ENCODE measurements at places on chromosomes 3 and 15. TPM values are rescaled to one million over a fixed set of nuclear protein-coding genes. Genes with fewer than 3 reads are reported as not detected.
A peak's percentile ranks its signal among the peaks of the same experiment; 100 is the strongest.

INSYN1 gene
- 23.0 TPM for total RNA-seq

PDCD10 gene
- 39.1 TPM for total RNA-seq

ITIH3 gene
- total RNA-seq = 17.8 TPM

CPNE9 gene
- total RNA-seq = not detected

TIMP4 gene
- total RNA-seq = 31.3 TPM

IL1RAP gene
- 41.6 TPM for total RNA-seq

GAP43 gene
- total RNA-seq = 3.3 TPM

RTP1 gene
- total RNA-seq = not detected

ZNF660 gene
- total RNA-seq = 5.3 TPM

TM6SF1 gene
- 22.3 TPM for total RNA-seq

MBD4 gene
- 20.0 TPM for total RNA-seq

GMNC gene
- total RNA-seq = 0.29 TPM

GXYLT2 gene
- total RNA-seq = 140 TPM

GRCh38 chr15:27706300-27706699, 392.8 kb downstream of the OCA2 start:
- DNase-seq = no peak

GRCh38 chr3:111691293-111691909, 96.3 kb upstream of the ZBED2 start:
- no peak for DNase-seq

DNA sequence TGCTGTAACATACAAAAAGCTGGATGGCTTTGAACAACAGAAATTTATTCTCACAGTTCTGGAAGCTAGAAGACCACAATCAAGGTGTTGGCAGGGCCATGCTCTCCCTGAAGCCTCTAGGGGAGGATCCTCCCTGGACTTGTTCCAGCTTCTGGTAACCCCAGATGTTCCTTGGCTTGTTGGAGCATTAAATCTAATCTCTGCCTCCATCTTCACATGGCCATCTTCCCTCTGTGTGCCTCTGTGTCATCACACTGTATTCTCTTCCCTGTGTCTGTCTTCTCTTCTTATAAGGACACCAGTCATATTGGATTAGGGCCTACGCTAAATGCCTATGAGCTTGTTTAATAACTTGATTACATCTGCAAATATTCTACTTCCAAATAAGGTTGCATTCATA, 109.5 kb downstream of the STAG1 start:
- DNase-seq = no peak

DNA sequence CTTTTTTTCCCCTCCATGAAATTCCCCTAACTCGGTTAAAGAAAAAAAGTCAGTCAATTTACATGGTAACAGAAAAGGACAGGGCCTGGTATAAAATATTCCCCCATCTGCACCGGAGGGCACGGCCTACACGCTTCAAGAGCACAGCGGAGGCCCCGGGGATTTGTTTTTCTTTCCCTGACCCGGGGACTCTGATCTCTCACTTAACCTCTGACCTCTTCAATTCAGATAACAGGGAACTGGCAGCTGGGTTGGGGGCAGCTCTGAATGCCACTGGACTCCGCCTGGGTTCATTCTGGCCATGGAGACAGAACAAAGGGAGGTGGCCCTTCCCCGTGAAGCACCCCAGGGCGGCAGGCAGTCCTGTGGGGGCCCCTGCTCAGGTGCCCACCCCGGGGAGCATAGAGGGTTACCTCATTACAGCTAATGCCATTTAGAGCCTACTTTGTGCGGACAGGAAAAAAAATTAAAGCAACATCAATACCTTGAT, 257.5 kb downstream of the SHQ1 start:
- no peak for DNase-seq

DNA sequence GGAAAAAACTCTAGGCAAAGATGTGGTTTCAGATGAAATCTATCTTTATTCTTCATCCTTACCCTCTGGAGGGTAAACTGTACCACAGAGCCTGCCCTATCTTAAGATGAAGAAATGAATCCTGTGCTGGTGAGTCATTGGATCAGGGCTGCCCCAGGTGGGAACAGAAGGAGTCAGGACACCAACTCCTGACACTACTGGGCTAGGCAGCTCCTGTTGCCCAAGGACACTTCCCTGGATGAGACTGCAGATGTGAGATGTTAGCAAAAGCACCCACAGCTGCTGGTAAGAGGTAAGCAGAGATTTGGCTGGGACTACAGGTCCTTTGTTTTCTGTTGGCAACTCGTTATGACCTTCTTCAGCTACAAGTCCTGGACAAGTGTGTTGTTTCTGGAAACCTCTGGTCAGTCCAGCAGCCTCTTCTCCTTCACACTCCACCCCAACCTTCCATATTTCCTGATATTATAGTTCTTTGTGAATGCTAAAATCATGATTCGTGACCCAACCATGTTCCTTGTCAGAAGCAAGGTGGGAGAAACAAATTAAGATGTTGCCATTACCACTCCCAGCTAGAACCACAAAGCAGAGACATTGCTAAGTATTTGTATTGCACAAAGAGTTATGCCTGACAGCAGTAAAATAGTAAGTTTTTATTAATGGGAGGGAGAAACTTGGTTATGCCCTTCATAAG, 104.2 kb upstream of the TGFBR2 start:
- no peak for DNase-seq

GRCh38 chr15:85457392-85457968, 77.1 kb downstream of the AKAP13 start:
- no peak for DNase-seq

DNA sequence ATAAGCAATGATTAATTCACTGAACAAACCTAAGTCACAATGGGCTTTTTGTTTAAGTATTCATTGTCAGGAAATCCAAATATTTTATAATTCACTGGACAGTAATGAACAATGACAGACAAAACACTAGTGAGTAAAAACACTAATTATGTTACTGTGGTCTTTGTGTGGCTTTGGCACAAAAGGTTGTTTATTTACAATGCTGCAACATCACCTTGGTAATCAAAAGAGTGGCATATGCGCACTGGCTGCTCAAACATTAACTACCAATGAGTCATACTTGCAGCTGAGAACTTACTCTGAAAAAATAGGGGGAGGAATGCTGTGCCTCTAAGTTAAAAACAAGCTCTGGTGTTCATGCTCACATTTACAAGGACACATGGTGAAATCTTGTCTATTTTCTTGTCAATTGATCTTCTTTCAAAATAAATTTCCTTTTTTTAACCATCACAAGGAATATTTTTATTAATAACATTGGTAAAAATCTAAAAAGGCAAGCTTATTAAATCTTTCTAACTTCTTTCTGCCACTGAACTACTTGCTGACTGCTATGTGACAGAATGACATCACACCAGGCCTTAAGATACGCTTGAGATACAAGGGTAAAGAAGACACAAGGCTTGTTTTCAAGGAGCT, 85.2 kb upstream of the PPIB start:
- DNase-seq = no peak

GRCh38 chr3:105260385-105260784, 106.3 kb upstream of the ALCAM start:
- DNase-seq = no peak

DNA sequence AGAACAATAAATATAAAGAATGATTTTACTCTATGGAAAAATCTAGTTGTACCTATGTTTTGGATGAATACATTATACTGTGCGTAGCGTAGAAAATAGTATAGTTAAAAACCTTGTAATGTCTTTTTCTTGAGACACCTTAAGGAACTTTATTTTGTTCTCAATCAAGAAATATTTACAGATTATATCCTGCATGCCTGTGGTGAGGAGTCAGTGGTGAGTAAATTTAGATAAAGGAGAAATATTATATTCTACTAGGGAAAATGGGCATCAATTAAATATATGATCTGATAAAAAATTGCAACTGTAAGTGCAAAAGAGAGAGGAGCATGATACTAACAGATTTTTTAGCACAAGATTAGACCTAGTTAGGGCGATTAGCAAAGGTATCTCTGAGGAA, 157.7 kb downstream of the RBMS3 start:
- no peak for DNase-seq

- DNase-seq = no peak
Observed at GRCh38 chr3:47909607-47910006, 106.6 kb downstream of the MAP4 start.

- no peak for DNase-seq
Observed at GRCh38 chr15:79479616-79480015, 47.5 kb downstream of the MINAR1 start.

GRCh38 chr3:72154391-72155335, 369.7 kb upstream of the PROK2 start:
- DNase-seq = no peak

- DNase-seq = no peak
Observed at GRCh38 chr3:171830518-171830875, 12.7 kb upstream of the TMEM212 start.

GRCh38 chr3:189099031-189099471, 72.7 kb upstream of the TPRG1 start:
- peak; percentile 65 for DNase-seq

- no peak for DNase-seq
Observed at GRCh38 chr3:184718431-184718830, 6.6 kb upstream of the MAGEF1 start.

GRCh38 chr3:79314544-79314943, 453.3 kb downstream of the ROBO1 start:
- DNase-seq = no peak

- no peak for DNase-seq
Observed at GRCh38 chr3:180335050-180335449, 266.9 kb upstream of the TTC14 start.

GRCh38 chr3:78274475-78275065, 1234.7 kb downstream of the ROBO2 start:
- DNase-seq = no peak

- DNase-seq = no peak
Observed at GRCh38 chr3:165617134-165617533, 220.1 kb downstream of the BCHE start.

- DNase-seq = no peak
Observed at GRCh38 chr3:88921986-88922385, 185.4 kb upstream of the EPHA3 start.

DNA sequence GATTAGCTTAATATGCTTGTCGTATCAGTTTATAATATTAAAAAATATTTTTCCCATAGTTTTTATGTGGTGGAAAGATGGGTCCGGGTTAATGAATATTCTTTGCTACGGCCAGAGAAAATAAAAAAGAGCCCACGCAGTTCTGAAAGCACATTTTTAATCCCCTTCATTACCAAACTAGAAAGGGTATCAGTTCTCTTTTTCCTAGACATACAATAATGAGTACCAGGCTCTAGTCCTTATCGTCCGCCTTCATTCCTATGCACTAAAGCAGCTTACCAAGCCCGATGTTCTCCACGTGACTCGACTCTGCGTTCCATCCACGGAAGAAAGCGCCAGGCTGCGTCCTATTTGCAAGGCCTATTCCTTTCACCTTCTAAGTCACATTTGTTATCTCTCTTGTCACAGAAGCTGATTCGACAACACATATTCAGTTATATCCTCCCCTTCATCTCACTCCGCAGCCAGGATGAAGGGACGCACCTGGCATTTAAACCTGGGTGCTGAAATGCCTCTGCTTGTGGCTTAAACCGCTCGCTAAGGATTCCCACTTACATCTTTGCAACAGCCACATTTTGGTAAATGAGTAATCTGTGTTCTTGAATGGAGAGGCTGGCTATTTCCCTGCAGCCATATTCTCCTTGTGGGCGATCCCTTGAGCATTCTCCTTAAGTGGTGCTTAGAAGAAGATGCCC, 257.0 kb downstream of the CD47 start:
- no peak for DNase-seq

- DNase-seq = no peak
Observed at GRCh38 chr3:107068980-107069379, 308.3 kb upstream of the CCDC54 start.

DNA sequence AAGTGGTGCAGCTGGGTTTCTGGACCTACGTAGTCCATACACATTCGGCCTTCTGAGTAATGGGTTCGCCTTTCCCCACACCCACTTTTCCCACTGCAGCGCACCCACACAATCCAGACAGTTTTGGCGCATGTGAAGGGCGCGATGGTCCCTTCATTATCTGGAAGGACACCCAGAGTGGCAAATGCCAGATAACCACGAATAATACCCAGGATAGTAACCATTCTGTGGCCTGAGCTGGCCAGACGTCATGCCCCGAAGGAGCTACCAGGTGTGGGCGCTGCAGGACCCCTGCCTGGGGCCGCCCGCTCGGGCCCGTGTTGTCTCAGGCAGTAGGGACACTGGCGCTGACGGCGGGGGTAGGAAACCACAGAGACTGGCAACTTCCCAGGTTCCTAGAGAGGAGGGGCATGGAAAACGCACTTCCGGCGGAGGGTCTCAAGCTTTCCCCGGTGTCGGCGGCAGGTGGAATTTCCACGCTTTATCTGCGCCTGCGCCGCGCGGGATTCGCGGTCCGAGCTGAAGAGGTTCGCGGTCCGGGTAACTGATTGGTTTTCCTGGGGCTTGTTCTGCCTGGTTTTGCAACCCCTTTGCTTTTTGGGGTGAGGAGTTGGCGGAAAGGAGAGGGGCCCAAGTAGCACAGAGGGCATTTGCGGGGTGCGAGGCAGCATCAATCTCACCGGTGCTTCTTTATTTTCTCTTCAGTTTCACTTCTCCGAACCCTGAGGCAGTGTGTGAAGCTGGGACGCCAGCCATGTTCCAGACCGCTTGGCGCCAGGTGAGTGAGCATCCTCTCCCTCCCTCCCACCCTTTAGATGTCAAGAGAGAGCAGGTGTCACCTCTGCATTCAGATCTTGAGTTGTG, at the start of gene ZNF620:
Gene ZNF620 (plus strand): TSS at position 441 of the 864 bp plus-strand sequence. CDS start 314 bp downstream, at position 755.
- DNase-seq = no peak

DNA sequence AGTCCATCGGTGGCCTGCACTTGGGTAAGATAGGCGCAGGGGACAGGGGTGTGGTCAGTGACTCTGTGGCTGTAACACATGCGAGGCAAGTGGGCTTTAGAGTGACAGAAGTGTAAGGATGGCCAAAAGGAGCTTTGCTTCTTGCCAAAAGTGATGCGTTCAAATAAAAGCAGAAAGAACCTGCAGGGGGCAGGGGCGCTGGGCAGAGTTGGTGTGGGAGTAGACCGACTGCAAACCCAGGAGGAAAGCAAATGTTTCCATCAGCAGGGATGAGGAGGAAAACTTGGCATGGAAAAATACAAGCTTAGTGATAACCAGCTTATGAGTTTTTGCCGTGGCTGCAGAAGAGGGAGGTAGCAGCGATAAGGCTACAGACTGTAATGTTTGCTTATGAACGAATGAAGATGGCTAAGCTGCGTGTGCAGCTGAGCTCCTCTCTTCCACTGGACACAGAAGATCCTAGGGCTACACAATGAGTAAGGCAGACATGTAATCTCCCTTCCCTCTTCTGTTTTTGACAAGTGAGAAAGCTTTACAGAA, 149.4 kb downstream of the WNT5A start:
- no peak for DNase-seq

DNA sequence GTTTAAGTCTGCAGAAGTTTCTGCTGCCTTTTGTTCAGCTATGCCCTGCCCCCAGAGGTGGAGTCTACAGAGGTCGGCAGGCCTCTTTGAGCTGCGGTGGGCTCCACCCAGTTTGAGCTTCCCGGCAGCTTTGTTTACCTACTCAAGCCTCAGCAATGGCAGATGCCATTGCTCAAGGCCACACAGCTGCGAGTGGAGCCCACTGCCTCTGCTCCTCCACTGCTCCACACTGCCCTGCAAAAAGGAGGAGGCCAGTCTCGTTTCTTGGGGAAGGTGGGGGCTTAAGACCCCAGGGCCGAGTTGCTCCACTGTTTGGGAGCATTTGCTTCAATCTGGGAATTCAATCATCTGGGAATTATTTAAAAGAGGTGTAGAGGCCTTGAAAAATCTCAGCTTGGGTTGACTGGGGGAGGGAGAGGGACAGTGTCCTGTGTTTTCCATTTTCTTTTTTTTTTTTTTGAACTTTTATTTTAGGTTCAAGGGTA, 144.6 kb upstream of the MEF2A start:
- no peak for DNase-seq

- no peak for DNase-seq
Observed at GRCh38 chr3:176430244-176431037, 766.8 kb downstream of the TBL1XR1 start.

All from chondrocyte (in vitro differentiated cells).